Astrocyte (in vitro differentiated cells and primary cell): ENCODE measurements at places on chromosomes 7 and 10. TPM values are rescaled to one million over a fixed set of nuclear protein-coding genes. Genes with fewer than 3 reads are reported as not detected.

The RTKN2 gene
- total RNA-seq = 8.4 and 8.9 TPM in 2 replicates

The LGI1 gene
- 0.41 and 2.0 TPM in 2 replicates for total RNA-seq

The ZNF425 gene
- 5.9 and 7.1 TPM in 2 replicates for total RNA-seq

The SEM1 gene
- total RNA-seq = 47.6 and 50.8 TPM in 2 replicates

The GALNT17 gene
- total RNA-seq = 5.7 and 7.8 TPM in 2 replicates

The SLC35G1 gene
- 3.2 and 3.5 TPM in 2 replicates for total RNA-seq

- DNase-seq = no peak
- no peaks in the 10 kb centered on the region for H3K27me3 ChIP-seq
These were observed 162.9 kb upstream of the CELF2 start for GRCh38 chr10:10854725-10855124.

DNA sequence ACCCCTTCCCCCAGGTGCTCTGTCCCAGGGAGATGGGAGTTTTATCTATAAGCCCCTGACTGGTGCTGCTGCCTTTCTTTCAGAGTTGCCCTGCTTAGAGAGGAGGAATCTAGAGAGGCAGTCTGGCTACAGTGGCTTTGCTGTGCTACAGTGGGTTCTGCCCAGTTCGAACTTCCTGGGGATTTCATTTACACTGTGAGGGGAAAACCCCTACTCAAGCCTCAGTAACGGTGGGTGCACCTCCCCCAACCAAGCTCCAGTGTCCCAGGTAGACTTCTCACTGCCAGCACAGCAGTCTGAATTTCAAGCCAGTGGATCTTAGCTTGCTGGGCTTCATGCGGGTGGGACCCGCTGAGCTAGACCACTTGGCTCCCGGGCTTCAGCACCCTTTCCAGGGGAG is 143.5 kb upstream of the IMMP2L start:
- no peaks in the 10 kb centered on the region for H3K4me1 ChIP-seq
- H3K27me3 ChIP-seq = no peaks in the 10 kb centered on the region
- DNase-seq = no peak
- H3K27ac ChIP-seq = no peak overlapping the region
- H3K36me3 ChIP-seq = no peaks in the 10 kb centered on the region

DNA sequence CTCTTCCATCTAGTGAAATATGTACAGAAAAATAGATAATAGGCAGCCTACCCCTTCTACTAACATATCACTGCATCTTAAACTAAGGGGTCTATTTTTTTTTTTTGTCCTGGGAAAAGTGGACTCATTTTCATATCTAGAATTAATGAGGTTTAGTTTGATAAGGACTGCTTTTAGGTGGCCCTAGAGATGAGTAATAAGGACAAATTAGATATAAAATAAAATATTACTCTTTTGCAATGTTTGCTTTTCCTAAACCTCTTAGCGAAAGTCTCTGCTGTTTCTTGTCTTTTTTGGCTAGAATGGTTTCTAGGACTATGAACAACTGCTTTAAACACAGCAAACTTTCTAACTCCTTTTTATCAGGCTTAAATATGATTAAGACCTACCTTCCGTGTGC is 83.7 kb downstream of the CACNB2 start:
- DNase-seq = no peak
- no peak overlapping the region for H3K4me3 ChIP-seq
- no peak overlapping the region for H3K27ac ChIP-seq
- H3K36me3 ChIP-seq = no peaks in the 10 kb centered on the region

GRCh38 chr10:132103116-132103910 is 37.6 kb downstream of the JAKMIP3 start:
- no peak overlapping the region for H3K27ac ChIP-seq
- H3K27me3 ChIP-seq = no peaks in the 10 kb centered on the region
- no peak for DNase-seq
- H3K36me3 ChIP-seq = no peaks in the 10 kb centered on the region

- H3K4me3 ChIP-seq = no peak overlapping the region
- DNase-seq = no peak
- H3K27ac ChIP-seq = no peak overlapping the region
These were observed 788.4 kb upstream of the SORCS1 start for GRCh38 chr10:107952649-107953556.

- no peak for DNase-seq
- H3K27me3 ChIP-seq = no peaks in the 10 kb centered on the region
- no peak overlapping the region for H3K27ac ChIP-seq
- no peaks in the 10 kb centered on the region for H3K4me1 ChIP-seq
- peaks cover 81% of the 10 kb centered on the region for H3K36me3 ChIP-seq
- H3K4me3 ChIP-seq = no peak overlapping the region
These were observed 103.4 kb downstream of the TRRAP start for GRCh38 chr7:98981701-98982100.
